ENCODE measurements at places on chromosomes 6 and 20. TPM values are rescaled to one million over a fixed set of nuclear protein-coding genes. Genes with fewer than 3 reads are reported as not detected.

- peak; percentile 69 for DNase-seq
Observed at GRCh38 chr20:45470262-45470931, 844 bp downstream of the WFDC2 start.

DNA sequence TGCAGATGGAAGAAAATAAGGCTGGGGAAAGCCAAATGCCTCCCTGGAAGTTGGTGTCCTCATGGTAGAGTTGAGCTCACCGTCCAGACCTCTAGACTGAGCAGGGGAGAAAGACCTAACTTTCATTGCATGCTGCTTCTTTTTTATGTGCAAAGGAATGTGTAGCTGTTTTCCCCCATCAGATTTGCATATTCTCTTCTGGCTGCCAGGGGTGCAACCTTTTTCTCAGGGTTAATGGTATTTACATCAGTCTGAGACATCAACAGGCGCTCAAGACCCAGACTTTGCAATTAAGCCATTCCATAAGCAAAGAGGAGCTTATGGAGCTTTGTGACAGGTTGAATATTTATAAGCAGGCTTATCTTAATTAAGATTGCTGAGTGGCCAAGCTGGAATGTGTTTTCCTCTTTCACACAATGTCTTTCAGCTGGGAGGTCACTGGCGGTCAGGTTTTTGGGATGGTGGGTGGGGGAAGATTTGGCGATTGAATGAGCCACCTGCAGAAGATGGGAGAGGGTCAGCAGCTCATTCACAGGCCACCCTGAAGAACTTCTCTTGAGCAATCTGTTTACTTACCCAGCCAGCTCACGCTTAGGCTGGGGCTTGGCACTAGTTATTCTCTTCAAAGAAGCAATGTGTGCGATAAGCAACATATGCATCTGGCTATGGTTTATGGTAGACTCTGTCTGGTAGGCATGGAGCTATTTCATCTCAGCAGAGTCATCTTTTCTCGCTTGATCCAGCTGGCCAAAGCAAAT is 88.6 kb downstream of the SCP2D1 start:
- no peak for DNase-seq

DNA sequence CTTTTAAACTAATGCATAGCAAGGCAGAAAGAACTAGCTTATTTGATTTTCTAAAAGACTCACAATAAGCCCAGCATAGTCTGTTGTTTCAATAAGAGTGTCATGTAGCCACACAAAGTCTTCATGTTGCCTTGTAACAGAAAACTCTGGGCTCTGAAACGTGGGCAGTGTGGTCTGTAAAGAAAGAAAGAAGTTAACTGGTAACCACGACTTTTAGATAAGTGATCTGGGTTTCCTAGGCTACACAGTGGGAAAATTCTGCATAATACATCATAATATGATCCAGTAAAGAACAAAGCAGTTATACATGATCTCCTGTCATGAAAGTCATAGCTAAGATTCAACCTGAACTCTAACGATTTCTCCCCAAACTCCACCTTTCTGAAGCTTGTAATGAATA is 13.3 kb downstream of the SNX5 start:
- DNase-seq, result no peak

DNA sequence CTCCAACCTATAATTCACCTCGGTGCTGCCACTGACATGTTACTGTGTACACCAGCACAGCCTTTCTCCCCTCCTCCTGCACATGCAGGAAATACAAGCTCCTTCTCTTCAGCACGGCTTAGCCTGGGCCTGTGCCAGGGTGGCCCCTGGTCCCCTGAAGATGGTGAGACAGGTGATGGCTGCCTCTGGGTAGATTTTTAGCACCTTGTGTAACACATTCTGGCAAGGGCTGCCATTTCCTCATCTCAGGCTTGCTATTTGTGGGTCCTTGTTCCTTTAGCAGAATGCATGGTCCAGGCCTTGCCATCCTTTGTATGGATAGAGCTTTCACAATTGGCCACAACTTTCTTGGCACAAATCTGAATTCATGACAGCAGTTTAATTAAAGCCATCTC is 151.3 kb downstream of the CDC5L start:
- no peak for DNase-seq

- DNase-seq, result no peak
Observed at GRCh38 chr20:41889126-41889843, 271.1 kb upstream of the CHD6 start.

GRCh38 chr20:49866051-49866450 is 49.3 kb downstream of the SPATA2 start:
- DNase-seq, result no peak

DNA sequence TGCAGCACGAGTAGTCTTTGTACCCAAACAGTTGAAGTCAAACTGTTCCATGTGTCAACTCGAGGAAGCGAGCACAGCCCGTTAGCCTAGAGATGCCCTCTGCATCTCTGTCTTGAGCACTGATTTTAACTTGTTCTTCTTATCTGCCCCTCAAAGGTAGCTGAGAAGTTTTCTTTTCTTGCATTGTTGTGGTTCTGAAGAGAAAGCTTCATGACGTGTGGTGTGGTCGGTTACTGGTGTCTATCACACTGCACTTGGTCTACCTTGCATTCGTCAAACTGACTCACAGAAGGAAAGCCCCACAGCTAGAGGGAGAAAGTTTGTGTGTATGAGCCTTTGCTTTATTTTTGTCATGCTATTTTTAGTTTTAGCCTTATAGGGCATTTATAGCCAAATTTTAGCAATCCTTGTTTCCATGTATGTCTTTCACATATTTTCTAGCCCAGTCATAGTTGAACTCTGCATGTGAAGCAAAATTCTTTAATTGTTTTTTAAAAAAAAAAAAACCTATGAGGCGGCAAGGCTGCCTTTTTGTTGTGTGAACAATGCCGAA is 115.1 kb downstream of the JAG1 start:
- no peak for DNase-seq

- no peak for DNase-seq
Observed at GRCh38 chr20:60050193-60050947, 92.1 kb downstream of the CDH26 start.

DNA sequence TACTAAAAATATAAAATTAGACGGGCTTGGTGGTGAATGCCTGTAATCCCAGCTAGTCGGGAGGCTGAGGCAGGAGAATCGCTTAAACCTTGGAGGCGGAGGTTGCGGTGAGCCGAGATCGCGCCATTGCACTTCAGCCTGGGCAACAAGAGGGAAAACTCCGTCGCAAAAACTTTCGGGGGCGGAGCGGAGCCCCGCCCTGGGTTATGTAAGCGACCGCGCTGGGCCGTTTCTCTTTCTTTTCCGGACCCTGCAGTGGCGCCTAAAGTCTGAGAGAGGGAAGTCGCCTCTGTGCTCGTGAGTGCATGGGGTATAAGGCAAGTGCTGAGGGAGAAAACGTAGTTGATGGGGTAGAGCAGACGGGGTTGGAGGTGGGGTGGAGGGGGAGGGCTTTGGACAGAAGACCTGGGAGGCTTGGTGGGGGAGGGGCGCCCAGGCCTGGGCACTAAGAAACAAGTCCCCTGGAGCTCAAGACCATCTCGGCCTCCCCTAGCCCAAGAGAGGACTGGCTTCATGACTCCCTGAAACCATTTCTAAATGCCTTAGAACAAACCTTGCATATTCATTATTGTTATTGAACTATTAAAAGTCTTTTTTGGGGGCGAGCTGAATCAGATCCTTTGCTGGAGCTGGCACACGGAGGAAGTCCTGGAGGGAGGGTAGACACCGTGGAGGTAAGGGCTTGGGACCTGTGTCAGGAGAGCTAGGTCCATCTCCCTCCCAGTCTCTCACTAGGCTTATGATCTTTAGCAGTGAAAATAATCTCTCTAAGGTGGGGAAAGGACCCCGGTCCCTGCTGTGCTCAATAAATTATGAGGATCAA is 2.7 kb upstream of the MICA start:
- no peak for DNase-seq

GRCh38 chr20:13029687-13030375 is 21.1 kb downstream of the SPTLC3 start:
- no peak for DNase-seq

GRCh38 chr6:33782561-33782960 is 6.4 kb downstream of the LEMD2 start:
- DNase-seq, result no peak

- no peak for DNase-seq
Observed at GRCh38 chr6:68639826-68640490, 4.9 kb downstream of the ADGRB3 start.

DNA sequence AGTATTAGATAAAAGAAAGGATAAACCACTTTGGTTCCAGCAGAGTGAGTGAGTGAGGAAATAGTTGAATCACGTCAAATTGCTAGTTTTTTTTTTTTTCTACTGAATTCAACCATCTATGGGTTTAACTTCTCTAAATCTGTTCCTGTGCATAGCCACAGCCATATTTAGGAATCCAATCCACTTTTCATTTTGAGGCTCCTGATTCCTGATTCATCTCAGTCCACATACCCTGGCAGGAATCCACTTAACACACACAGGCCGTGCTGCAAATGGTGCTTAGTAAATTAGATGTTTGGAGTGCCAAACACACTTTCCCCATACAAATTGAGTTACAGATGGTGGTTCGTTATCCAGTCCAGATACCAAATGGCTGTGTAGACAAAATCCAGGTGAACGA is 220.3 kb downstream of the ALDH8A1 start:
- DNase-seq, result no peak

- DNase-seq, result no peak
Observed at GRCh38 chr6:39215640-39216158, 13.6 kb downstream of the KCNK5 start.

- DNase-seq, result no peak
Observed at GRCh38 chr20:50335105-50335504, 144.5 kb downstream of the CEBPB start.

TMEM200A gene
- polyA plus RNA-seq, result 24.3 TPM

LGSN gene
- 1.6 TPM for polyA plus RNA-seq

CARMIL1 gene
- 87.1 TPM for polyA plus RNA-seq

PLAGL1 gene
- polyA plus RNA-seq, result 84.6 TPM

PAK5 gene
- 0.32 TPM for polyA plus RNA-seq

CUTA gene
- polyA plus RNA-seq, result 226 TPM

OPN5 gene
- 0.56 TPM for polyA plus RNA-seq

SPEF1 gene
- polyA plus RNA-seq, result 1.3 TPM
